ENCODE measurements at places on chromosomes 11 and 22.

DNA sequence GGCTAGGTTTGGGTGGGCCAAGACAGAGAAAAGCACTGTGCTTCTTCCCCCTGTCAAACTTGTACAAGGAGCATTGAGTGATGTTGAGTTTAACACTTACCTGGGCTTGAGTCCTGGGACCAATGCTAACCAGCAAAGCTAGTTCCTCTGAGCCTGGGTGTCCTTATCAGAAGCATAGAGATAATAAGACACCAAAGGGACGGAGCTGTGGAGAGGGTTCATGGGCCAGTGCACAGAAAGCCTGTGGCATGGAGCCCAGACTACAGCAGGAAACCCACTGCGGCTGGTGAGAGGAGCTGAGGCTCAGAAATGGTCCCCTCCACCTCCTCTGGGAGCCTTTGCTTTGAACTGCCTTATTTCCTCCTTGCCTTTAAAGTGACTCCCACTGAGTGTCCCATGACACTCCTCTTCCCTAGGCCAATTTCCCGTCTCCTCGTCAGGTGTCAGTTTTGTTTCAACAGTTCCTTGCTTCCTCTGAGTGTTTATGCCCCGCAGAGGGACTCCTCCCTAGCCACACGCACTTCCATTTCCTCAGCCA, 9.4 kb downstream of the SLCO2B1 start:
- DNase-seq: no peak

- no peak for DNase-seq
These were observed 152.3 kb upstream of the RAG2 start for GRCh38 chr11:36750349-36750748.

- DNase-seq: no peak
These were observed 1150.6 kb upstream of the RAG2 start for GRCh38 chr11:37748641-37749040.

GRCh38 chr11:68862421-68862820, 20.7 kb upstream of the CPT1A start:
- DNase-seq: no peak

DNA sequence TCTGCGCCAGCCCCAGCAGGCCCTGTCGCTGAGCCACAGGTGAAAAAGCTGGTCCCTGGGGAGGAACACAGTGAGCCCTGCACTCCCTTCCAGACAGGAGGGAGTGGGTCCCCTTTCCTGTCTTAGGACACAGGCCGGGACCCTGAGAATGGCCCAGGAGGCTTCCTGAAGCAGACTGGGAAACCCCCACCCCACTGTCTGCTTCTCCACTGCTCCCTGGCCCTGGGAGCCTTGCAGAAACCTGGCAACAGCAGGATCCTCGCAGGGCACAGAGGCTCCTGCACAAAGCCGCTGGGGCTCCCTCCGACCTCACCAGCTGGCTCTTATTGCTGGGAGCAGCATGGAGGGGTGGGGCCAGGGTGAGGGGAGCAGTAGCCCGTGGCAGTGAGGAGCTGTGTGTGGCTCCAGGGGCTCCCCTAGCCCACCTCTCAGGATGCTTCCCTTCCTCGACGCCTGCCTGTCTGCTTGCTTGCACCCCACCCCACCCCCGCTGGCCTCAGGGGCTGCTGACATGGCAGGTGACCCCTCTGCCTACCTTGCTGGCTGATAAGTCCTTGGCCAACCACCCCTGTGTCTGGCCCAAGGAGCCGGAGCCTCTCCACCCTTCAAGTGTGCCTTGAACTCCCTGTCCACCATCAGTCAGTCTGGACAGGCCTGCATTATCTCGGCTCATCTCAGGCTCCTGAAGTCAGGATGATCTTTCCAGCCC, 72.1 kb upstream of the KCNQ1OT1 start:
- no peak for DNase-seq

- no peak for DNase-seq
These were observed 765 bp downstream of the ZFPL1 start for GRCh38 chr11:65084598-65085375.

DNA sequence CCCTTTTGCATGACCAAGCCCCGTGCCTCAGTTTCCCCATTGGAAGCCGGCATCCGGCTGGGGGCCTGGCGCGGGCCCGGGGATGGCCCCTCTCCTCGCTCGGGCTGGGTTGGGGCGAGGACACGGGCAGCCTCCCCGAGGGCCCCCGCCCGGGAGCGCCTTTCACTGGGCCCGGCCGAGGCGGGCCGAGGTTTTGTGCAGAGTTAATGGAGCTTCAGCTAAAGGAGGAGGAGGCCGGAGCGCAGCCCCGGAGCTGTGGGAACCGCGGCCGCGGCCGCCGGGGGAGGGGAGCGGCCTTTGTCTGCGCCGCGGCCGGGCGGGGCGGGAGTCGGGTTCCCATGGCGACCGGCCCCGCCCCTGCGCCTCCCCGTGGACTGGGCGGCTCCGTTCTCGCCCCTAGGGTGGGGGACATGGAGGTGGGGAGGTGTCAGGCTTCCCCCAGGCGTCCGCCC, 1.4 kb upstream of the MAPK11 start:
- peak; percentile 68 for DNase-seq

DNA sequence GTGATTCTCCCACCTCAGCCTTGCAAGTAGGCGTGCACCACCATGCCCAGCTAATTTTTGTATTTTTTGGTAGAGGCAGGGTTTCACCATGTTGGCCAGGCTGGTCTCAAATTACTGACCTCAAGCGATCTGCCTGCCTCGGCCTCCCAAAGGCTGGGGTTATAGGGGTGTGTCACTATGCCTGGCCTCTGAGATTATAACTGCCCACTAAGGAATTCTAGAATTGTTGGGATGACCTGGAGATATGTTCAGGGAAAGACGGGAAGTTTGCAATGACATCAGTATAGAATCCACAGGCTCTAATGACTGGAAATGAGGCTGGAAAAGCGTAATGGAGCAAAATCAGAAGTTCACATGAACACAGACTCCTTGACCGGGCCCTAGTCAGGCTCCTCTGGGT, 62.2 kb downstream of the CLMP start:
- no peak for DNase-seq

- DNase-seq: no peak
These were observed 15.0 kb downstream of the ALKBH3 start for GRCh38 chr11:43895601-43896000.

DNA sequence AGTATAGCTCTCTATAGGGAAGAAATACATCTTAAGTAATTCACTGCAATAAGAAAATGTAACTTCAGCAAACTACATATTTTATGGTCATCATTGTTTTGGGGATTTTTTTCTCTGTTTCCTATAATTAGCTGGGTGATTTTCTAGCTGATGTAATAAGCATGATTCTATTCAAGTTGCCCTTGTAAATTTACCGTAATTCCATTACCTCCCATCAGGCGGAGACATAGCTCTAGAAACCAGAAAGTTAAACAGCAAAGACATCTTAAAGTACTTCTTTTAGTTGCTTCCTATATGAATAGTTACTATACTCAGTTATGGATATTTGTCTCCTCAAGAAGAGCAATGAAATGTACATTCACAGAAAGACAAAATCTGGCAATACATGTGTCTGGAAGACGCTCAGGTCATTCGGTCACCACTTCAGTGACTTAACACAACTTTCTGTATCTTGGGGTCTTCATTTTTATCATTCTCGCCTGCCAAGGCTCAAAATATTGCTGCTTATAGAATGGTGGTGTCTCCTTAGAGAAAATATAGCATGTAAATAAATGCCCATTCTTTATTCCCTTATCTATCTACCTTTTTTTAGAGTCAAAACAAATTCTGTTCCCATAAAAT, 239.9 kb upstream of the ZC3H12C start:
- no peak for DNase-seq

DNA sequence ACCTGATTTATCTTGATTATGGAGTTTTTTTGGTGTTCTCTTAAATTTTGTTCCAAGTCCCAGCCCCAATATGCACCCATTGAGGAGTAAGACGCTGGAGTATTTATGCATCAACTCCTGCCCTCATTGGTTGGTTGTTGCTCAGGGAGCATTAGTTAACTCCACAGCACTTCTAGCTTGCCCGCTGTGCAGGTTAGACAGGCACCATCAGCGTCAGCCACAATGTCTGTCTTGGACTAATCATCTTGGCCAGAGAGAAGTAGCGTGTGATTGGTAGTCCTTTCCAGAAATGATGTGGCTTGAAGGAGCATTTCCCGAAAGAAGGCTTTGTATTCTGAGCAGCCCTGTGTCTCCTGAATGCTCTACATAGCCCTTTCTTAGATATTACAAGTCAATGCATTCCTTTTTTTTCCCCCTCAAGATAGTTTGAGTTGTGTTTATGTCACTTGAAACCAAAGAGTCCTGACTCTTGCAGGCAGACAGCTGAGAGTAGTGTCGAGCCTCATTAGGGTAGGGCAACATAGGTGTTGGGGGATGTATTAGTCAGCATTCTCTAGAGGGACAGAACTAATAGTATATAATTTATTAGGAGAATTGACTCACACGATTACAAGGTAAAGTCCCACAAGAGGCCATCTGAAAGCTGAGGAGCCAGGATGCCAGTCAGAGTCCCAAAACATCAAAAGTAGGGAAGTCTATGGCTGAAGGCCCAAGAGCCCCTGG, 94.6 kb upstream of the RCN1 start:
- DNase-seq: no peak

- DNase-seq: no peak
These were observed 14.4 kb upstream of the EHF start for GRCh38 chr11:34606326-34607120.

GRCh38 chr11:76252631-76253070, 46.3 kb upstream of the WNT11 start:
- no peak for DNase-seq

DNA sequence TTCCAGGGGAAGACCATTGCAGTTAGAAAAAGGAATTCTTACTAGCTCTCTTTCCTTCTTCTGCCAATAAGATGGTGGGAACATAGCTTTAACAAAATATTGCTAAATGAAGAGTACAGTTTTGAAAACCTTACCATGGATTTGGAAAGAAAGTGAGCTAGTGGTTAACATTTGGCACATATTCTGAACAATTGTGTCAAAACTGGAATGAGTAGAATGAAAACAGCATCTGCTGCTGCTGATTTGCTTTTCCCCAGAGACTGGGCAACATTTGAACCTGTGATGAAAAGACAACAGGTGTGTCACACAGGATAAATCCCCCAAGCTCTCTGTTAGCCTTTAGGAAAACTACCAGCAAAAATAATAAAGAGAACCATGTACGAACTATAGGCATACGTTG, 761.4 kb downstream of the KCNA4 start:
- no peak for DNase-seq

GRCh38 chr11:72605973-72606747, 68.1 kb downstream of the PDE2A start:
- no peak for DNase-seq

DNA sequence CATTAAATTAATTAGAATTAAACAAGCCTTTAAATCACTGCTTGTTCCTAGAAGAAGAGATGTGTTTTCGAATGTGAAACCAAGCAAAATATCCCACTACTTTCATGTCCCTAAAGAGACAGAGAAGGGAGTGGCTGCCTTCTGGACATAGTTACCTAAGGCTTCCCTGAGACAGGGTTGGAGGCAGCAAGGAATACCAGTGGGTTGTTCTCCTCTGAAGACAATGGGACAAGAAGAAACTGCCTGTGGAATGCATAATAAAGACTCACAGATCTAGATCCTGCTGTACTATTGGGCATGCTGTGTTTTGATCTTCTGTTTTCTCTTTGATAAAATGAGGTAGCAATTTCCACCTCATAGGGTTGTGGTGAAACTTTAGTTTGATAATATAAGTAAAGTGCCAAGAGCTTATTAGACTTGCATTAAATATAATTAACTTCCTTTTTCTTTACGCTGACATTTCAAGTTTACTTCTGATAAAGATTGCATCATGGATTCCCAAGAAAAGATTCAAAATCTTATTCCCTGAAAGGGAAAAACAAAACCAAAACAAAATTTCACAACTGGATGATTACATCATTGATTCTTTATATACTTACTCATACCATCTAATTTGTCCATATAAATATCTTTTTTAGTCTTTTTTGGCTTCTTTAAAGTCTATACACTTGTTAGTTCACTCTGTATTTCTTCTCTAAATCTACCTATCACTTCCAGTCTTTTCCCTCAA, 621.3 kb downstream of the ETS1 start:
- DNase-seq: no peak

DNA sequence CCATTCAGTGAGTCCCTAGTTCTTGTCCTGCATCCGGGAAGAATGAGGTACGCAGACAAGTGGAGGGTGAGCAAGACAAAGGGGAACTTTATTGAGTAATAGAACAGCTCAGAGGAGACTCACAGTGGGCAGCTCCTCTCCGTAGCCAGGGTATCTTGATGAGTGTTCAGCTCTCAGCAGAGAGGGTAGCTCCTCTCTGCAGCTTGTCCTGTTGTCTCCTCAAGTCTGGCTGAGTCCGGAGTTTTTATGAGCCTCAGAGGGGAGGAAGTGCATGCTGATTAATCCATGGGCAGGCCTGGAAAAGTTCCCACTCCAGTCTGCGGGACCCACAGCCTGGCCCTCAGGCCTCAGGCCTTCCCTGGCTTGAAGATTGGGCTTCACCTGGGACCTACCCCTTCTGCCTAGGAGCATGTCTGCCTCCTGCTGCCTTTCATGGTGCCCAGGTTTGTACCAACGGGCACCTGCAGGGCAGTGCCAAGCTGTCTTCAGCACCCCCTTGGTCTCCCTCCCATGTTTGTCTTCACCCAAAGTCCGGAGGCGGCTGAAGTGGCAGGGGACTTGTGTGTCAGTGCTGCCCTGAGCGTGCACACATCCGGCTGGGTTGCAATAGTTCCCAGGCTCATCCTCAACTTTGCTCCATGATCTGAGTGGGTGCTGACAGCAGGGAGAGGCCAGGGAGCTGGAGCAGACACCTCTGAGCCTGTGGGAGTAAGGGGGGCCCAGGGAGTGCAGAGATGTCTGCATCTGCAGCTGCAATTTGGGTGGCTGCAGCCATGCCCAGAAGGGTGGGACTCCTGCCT, 134.2 kb downstream of the LDLRAD3 start:
- no peak for DNase-seq

GRCh38 chr11:107490836-107491235, 33.2 kb upstream of the CWF19L2 start:
- no peak for DNase-seq

DNA sequence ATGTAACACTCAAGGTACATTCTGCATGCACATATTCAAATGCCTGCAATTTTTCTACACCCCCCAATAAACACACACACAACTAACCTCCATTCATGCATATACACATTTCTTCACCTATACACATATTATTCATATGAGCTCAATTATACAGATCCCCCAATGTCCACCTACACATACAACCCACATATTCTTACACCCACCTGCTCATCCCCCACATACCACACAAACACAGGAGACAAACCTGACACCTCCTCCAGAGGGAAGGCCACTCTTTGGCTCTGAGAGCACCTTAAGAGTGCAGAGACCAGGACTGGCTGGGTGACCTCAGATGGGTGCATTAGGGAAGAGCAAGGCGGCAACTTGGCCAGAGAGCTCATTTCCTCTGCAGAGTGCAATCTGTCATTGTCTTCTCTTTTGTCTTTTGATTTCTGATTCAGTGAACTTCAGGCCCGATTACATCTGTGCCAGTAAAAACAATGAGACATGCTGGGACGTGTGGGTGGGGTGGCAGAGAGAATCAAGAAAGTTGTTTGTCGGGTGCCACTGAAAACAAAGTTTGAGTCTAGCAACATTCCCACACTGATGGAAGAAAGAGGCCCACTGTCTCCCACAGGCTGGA, 208.4 kb downstream of the NXPE2 start:
- no peak for DNase-seq
